ENCODE measurements at places on chromosomes 13 and 19. TPM values are rescaled to one million over a fixed set of nuclear protein-coding genes. Genes with fewer than 3 reads are reported as not detected.

GRCh38 chr19:30807278-30807677, 435.1 kb downstream of the ZNF536 start:
- DNase-seq, result no peak

DNA sequence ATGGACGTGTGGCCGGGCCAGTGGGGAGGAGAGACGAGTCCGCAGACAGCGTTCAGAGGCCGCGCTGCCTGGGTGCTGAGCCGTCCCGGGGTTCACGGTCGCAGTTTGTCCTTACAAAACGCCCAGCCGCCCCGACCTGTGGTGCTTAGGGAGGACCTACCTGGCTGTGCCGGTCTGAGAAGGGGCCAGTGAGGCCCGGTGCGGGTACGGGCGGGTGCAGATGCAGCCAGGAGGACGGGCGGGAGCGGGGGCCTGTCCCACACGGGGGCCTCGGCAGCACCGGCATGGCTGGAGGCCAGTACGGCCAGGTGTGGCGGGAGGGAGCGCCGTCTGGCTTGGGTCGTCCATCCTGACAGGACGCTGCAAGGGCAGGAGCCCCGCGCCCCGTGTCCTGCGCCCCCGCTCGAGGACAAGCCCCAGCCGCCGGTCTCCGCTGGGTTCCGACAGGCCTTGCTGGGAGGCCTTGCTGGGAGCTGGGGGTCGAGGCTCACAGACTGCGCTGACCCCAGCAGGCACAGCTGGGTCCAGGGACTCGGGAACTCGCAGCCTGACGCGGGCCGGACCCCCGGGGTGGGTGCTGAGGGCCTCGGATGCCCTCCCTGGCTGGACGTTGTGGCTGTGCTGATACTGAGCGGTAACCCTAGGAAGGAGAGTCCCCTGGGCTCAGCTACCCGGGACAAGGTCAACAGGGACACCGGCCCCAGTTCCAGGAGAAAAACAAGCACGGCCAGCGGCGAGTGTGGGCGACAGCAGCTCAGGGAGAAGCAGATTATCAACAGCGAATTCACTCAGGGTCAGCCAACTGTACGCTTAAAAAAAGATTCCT, 5.3 kb upstream of the PROZ start:
- DNase-seq, result no peak

GRCh38 chr13:31891472-31891871, 140.1 kb upstream of the FRY start:
- no peak for DNase-seq

DNA sequence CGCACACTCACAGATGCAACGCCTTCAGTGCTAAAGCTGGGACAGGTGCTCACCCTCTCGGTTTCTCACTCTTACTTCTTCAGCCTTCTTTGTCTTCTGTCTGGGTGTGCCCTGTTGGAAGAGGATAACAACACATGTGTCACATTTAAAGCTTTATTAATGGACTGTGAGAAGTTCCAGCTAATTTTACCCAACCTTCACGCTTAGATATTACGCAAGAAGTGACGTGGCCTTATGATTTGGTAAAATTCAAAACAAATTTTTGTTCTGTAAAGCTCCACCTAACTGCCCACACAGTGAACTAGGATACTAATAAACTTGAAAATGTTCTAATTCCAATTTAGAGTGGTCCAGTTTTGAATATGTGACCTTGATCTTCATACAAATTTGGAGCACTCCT, 66.7 kb upstream of the LRCH1 start:
- DNase-seq, result no peak

DNA sequence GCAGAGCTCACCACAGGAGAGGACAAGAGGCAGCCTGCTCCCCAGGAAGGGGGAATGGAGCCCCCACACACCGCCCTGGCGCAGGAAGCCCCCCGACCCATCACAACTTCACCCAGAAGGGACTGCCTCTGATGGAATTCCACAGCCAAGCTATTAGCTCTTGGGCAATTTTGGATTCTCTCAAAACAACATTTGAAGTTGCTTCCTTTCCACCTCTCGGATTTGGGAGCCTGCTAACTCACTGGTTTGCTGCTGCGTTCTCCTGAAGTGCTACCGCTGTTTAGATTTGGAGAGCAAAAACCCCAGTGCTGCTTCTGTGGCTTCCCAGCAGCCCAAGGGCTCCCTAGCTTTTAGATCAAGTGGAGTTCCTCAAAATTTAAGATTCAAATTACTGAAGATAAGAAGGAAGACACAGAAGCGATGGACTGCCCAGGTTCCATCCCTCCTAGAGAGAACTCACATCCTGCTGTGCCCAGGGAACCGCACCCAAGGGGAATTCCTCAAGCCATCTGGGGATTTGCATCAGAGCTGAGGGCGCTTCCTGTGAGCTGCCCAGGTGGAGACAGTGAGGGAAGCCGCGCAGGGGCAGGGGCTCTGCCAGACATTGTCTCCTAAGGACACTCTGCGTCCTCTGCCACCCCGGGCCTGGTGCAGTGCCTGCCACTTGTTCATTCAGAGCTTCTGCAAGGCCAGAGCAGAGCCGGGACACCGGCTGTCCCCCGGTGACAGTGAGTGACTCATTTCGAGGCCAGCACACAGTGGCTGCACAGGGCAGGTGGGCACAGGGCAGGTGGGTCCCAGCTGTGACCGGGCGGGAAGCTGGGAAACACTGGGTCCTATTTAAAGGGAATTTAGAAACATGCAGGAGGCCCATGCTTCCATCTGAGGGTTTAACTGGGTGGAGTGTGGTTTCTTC, 45.5 kb downstream of the COL4A1 start:
- DNase-seq, result no peak

- DNase-seq, result no peak
Measured at GRCh38 chr13:109387471-109387870, 398.9 kb downstream of the IRS2 start.

GRCh38 chr13:35475212-35475959, 1.1 kb downstream of the MAB21L1 start:
- peak; percentile 9 for DNase-seq

DNA sequence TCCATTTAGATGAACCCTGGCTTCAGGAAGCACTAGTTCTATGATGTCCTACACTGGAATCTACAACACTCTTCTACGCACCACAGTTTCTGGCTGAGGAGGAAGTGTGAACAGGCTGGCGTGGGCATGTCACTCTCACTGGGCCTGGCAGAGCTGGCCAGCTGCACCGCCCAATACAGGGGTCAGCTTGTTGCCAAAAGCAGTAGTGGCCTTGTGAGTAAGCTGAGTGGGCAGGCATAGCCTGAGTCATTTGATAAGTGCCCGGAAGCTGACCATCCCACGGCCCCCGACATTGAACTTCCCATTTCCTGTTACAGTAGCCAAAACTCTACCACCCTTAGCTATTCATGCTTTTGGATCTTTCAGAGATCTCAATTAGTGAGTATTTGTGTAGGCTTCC, 240.9 kb upstream of the SERP2 start:
- no peak for DNase-seq

- DNase-seq, result no peak
Measured at GRCh38 chr13:35744144-35744543, 267.7 kb upstream of the MAB21L1 start.

- DNase-seq, result no peak
Measured at GRCh38 chr13:52112591-52112990, 16.3 kb downstream of the NEK5 start.

DNA sequence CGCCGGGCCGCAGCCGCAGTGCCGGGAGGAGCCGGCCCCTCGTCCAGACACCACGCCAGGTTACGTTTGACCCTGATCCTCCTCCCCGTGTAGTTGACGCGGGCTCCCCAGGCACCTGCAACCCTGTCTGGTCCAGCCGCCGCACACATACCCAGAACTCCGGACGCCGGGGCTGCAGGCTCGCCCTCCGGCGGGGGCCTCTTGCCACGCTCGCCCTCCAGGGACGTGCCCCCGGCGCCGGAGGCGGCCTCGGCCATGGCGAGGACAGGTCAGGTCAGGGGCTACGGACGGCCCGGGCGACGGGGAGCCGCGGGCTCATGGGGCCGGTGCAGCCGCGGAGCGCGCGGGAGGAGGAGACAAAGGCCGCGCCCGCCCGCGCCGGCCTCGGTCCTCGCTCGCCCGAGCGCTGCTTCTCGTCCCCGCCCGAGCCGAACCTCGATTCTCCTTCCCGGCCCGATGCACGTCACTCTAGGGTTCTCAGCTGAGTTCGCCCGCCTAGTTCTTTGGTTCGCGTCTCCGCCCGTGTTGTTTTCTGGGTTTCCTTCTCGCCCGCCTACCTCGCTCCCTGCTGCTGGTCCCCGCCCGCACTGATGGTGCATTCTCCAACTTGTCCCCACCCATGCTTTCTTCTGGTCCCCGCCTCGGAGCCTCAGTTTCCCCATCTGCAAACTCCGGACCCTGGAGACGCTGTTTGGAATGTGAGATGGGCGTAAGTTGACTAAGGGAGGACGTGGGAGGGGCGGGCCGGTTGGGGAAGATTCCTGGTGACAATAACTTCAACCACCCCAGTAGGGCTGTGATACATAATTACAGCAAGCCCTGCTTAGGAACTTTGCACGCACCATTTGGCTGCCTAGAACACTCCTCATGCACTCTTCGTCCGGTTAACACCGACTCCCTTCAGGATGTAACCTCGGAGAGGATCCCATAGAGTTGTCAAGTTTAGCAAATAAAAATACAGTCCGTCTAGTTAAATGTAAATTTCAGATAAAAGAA, at the start of gene ANO8:
ANO8 (minus strand) TSS at position 442 of the 996 bp plus-strand sequence; CDS start at position 257, 185 bp downstream.
- DNase-seq, result peak; percentile 99

DNA sequence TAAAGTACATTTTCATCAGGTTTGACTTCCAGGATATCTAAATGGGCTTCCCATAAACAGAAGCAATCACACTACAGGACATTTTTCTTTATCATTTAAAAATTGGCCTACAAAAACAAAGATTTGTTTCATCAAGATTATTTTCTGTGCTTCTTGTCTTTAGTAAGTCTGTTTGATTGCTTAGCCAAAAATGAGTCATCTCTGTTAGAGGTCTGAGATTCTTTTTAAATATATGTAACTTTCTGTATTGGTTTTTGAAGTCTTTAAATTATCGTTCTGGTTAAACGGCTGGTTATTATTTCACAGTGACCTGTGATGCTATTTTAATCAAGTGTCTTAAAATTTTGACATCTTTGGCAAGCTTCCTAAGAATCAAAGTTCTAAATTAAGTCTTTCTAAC, 62.7 kb downstream of the SLITRK1 start:
- DNase-seq, result no peak

DNA sequence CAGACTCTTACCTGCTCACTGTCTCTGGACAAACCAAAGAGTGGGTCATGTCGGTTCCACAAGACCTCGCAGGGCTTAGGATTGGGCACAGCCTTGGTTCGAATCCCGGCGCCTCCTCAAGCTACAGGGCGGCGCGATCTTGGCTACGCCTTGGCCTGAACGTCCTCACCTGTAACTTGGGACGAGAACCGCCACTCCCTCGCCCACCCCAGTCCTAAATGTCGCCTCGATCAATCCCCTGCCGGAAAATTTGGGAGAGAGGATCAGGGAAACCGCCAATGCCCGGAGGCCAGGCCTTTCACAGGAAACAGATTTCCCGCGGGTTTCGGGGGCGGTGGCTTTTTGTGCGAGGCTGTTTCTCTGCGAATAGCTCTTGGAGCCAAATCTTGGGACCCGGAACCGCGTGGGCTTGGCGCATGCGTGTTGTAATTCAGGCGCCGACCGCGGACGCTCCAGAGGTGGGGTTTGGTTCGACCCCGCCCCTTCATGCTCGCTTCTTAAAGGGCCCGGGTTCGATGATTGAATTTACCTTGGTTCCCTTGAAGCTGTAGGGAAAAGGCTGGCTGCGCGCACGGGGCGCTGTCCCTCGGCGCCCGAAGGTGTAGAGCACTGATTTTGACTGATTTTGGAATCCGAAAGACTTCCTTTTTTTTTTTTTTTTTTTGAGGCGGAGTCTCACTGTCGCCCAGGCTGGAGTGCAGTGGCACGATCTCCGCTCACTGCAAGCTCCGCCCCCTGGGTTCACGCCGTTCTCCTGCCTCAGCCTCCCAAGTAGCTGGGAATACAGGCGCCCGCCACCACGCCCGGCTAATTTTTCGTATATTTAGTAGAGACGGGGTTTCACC, at the start of gene NR2C2AP:
NR2C2AP (minus strand) TSS at position 403 of the 845 bp plus-strand sequence; CDS start at position 49, 354 bp downstream.
- peak; percentile 96 for DNase-seq

DNA sequence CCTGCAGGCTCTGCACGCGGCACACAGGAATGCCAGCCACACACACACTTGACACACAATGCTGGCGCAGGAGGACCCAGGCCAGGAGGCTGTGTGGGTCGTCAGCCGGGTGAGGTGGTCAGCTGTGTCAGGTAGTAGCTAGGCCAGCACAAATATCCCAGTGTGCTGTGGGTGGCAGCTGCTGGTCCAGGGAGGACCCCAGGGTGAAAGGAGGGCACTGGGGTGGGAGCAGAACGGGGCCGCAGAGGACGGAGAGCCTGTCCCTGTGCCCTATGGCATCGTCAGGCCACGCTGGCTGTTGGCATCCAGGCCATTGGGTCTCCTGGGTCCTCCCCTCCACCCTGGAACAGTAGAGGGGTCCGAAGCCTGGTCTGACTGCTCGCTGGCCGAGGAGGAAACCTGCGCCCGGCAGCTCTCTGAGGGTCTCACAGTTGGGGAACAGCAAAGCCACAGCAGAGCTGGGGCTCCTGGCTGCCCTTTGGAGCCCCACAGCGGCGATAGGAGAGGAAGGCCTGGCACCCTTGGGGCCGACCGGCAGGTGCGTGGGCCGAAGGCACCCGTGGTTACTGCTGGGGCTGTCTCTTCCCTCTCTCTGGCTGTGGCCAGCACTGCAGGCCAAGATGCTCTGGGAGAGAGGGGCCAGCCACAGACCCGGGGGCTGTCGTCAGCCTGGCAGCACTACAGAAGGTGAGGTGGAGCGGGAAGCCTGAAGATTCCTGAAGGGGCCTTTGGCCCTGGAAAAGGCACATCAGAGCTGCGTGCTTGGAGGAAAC, 27.3 kb downstream of the C13orf46 start:
- no peak for DNase-seq

DNA sequence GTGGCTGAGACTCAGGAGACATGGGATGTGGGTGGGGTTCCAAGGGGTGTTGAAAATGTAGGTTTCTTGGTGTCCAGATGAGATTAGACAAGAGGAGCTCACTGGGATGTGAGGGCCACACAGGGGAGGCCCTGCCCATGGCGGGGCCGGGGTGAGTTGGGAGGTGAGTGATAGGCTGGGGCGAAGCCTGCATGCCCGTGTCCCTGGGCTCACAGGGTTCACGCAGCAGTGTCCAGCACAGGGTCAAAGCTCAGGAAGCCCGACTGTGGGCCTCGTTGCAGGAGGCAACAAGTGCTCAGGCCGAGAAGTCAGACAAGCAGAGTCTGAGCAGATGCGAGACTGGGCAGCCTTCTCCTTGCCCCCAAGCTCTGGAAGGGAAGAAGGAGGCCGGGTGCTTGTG, 27.2 kb downstream of the CCDC8 start:
- DNase-seq, result no peak

GRCh38 chr19:1151037-1151724, 22.9 kb downstream of the SBNO2 start:
- no peak for DNase-seq

GRCh38 chr13:97298816-97299215, 76.7 kb downstream of the MBNL2 start:
- no peak for DNase-seq

- no peak for DNase-seq
Measured at GRCh38 chr19:13104360-13104847, 1.7 kb upstream of the LYL1 start.

Gene PSG1
- total RNA-seq, result not detected

Gene ERICH6B
- not detected for total RNA-seq

Gene PSG7
- total RNA-seq, result not detected

Gene ACP5
- not detected for total RNA-seq

Gene ARRDC5
- total RNA-seq, result not detected

Gene FCGBP
- total RNA-seq, result 8.7 TPM

Gene SBK3
- total RNA-seq, result not detected

Gene MBOAT7
- total RNA-seq, result 107 TPM

Gene PRPF31
- 115 TPM for total RNA-seq

Gene UBE2L5
- not detected for total RNA-seq

Gene MISP
- 0.11 TPM for total RNA-seq

Gene NHLRC3
- total RNA-seq, result 17.4 TPM

Gene PALM
- 21.2 TPM for total RNA-seq

Gene OR7C1
- total RNA-seq, result not detected
